ENCODE measurements at places on chromosomes 7 and 10.

GRCh38 chr7:135918134-135918533 is 59.0 kb downstream of the MTPN start:
- no peak for DNase-seq

DNA sequence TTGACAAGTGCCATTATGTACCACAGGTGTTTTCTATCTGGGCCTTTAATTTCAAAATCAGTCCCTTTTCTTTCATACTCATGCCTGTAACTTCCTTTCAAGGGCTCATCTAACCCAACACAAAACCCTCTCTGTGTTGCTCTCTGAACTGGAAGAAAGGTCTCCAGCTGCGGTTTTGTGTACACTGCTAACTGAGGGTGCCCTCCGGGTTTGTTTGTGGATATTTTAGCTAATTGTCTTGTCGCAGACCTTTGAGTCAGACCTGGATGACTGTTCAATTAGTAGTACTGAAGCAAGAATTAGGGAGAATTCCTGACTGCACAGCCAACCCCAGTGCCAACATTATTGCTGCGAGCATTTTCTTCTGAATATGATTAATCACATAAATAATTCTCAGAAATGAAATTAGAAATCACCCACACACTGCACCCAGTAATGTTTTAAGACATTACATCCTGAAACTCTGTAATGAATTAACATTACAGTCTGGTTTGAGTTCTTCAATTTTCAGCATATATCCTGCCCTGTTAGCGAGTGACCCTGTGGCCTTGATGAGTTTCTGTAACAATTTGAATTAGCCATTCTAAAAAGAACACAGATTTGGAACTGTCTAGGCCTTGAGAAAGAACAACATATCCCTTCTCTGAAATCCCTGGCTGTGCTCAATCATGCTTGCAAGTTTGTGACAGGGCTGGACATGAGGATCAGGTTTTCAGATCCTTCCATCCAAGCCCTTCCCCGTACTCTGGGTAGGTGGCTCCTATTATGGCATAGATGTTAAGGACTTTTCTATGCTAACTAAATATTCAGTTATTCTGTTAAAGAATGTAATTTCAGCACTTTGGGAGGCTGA is 460.1 kb downstream of the PLXDC2 start:
- peak; percentile 47 for DNase-seq

GRCh38 chr10:101826852-101827434 is 8.7 kb upstream of the OGA start:
- no peak for DNase-seq

DNA sequence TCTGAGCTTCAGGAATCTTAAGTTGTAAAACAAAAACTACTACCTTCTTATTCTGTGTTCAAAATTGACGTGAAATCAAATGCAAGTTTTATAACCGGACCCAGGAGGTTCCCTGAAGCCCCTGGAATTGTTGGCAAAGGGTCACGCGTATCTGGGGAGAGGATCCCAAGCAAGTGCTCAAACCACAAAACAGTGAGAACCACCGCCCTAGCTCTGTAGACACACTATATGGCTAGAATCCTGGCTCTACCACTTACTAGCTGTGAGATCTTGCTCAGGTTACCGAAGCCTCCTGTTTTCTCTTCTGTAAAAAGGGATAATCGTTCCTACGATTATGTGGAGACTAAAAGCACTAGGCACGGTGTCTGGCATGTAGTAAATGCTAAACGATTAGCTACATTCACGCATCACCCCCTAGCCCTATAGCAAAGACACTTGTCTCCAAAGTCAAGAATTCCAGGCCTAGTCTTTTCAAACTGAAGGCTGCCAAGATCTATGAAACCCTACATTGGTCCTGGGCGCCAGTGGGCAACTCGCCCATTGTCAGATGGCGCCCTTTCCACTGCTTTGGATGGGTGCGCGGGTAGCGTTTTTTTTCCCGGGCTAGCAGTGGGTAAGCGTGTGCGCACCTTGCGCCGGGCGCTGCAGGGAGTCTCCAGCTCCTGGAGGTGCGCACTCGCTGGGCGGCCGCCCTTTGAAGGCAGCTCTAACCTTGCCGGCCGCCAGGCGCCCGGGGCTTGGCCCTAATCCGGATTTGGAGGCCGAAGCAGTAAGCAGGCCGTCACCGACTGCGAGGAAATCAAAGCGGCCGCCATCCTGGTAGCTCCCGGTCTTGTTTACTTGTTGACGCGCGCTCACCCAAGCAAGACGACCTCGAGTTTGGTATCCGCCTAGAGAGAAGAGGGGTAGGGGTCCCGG is 11.6 kb upstream of the NKX2-3 start:
- no peak for DNase-seq

GRCh38 chr10:24351961-24352360 is 143.0 kb downstream of the KIAA1217 start:
- no peak for DNase-seq

- no peak for DNase-seq
These were observed 127.8 kb downstream of the SH3PXD2A start for GRCh38 chr10:103727546-103727963.

DNA sequence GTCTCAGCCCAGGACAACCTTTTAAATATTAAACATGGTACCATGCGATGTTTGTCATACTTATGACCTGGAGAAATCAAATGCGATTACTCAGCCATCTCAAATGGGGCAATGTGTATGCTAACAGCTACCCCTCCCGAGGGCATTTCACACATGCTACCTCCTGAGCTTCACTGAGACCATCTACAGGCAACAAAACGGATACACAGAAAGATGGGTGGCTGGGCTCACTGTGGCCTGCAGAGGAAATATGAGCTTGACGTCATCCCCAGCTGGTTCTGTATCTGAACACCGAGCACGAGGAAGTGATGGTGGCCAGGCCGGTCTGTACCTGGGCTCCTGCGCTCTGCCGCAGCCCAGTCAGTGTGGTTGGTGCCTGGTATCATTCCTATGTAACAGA is 374.3 kb downstream of the RPS24 start:
- no peak for DNase-seq

GRCh38 chr7:99392659-99393354 is 15.6 kb downstream of the PDAP1 start:
- peak; percentile 75 for DNase-seq

- no peak for DNase-seq
These were observed 92.0 kb downstream of the GPR85 start for GRCh38 chr7:112994656-112995055.

GRCh38 chr7:154342971-154343633 is 290.9 kb downstream of the DPP6 start:
- no peak for DNase-seq

- DNase-seq, result no peak
These were observed 1.0 kb upstream of the NRP1 start for GRCh38 chr10:33335551-33335800.

DNA sequence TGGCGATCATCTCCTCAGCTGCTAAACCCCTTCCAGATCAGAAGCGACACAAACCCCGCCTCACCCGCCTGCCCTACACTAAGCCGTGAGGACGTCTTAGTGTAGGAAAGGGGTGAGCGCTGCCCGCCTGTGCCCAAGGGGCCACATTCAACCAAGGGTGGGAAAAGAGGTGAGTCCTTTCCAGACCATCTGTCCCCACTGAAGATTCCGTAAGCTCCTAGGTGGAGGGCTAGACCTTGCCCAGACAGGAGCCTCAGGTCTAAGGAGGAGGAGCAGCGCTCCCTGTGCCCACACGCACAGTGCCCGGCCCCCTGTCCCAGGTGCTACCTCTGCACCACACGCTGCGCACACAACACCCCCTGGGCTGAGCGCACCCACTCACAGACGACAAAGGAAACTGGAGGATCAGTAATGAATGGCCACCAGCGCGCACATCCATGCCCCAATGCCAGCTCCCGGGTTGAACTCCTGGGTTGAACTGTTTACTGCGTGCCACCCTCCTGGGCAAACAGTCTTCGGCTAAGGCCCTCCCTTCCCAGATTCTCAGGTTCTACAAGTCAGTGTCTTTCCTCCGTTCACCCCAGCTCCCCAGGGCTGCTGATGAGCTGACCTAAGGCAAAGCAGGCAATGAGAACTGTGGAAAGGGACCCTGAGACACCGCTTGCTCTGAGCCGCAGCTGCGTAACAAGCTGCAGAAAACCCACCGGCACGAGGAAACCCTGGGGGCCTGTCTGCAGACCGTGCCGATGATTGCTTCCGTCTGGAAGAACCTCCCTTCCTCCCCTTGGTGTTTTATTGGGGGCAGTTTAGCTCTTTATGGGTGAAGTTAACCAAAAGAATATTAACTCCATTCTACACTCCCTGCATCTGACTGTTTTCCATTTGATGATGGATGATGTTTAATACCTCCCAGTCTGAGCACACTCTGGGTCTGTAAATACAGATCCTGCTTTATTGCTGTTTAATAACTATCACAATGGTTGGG is 185.9 kb downstream of the MAD1L1 start:
- DNase-seq, result no peak

- DNase-seq, result no peak
These were observed 10.9 kb downstream of the AQP1 start for GRCh38 chr7:30922596-30922995.

- no peak for DNase-seq
These were observed 185.2 kb upstream of the ITGB1 start for GRCh38 chr10:33143160-33143728.

GRCh38 chr10:73940634-73941221 is 29.8 kb downstream of the PLAU start:
- peak; percentile 4 for DNase-seq

DNA sequence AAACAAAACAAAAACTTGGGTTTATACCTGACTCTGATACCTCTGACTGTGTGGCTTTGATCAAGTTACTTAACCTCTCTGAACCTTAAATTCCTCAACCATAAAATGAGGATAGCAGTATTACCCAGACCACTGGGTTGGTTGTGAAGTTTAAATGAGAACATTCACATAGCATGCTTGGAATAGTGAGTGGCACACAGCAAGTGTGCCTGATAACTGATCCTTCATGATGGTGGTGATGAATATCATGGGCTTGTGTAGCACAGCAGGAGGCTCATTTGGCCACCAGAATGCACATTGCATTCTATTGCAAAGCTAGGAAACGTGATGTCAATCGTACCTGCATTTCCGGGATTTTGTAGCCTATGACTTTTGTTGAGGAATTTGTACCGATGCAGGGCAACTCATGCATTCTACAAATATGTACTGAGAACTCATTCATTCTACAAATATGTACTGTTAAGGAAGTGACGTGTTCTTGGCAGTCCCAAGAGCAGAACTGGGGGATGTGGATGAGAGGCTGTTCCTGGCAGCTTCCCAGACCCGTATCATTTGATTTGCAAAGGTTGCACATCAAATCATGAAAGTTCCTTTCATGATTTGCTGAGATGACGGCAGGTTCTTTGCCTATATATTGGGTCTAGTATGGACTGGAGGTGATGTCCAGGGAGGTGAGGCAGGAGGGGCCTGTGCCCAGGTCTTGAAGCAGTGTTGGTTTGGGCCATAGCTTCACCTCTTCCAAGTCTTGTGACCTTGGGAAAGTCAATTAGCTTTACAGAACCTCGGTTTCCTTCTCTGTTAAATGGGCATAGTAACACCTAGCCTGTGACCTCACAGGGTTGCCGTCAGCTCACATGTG is 94.6 kb upstream of the SMNDC1 start:
- DNase-seq, result no peak

DNA sequence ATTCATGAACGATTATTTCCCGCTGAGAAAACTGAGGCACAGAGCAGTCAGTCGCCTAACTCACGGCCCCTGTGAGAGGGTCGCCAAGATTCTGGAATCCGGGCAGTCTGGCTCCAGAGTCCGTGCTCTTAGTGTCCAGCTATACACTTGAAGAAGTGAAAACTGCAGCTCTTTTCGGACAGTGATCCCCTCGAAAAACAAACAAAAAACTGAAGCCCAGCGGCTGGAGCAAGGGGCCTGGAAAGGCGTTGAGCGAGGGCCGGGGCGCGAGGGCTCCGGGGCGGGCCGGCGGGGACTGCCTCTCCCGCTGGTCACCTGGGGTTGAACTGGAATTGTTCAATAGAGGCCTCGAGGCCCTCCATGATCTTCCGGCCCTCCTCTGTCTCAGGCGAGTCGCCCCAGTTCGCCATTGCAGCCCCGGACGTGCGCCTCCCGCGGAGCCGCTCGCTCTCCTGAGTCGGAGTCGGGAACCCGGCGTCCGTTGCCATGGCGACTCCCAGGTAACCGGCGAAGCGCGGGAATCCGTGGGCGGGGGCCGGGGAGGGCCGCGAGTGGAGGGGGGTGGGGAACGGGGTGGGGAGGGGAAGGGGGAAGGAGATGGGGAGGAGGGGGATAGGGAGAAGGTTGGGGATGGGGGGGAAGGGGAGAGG is 881 bp downstream of the C10orf67 start:
- peak; percentile 72 for DNase-seq

DNA sequence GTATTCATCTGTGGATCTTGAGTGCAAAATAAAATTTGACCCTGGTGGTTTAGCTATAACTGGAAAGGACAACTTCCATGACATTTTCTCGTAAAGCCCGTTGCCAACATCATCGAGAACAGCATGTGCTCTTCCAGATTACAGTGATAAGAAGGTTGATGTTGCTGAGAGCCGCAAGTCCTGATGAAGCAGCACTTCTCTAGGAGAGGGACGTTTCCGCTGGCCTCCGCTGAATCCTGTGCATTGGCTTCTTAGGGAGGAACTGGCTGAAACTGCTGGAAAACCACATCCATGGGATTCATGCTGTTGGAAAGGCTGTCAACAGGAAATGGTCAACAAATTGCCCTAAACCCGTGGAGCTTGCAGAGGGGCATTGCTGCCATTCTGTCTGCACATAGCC is 21.4 kb upstream of the ABCB5 start:
- DNase-seq, result no peak

- DNase-seq, result peak; percentile 41
These were observed 639 bp upstream of the TFAM start for GRCh38 chr10:58384544-58384998.

DNA sequence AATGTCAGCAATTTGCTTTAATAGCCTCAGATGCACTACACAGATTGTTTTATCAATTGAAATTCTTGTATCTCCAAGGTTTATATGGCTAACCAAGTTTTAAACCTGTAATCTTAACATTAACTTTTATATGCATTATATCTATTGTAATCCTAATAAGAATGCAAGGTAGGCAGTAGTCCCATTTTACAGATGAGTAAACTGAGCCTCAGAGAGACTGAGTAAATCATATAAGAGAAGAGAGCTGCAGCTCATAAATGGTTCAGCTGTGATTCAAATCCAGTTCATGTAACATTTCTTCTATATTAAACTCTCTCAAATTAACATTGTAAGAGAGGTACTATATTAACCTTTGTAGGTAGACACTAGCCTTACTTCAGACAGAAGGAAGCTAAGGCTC is 44.0 kb downstream of the MALSU1 start:
- DNase-seq, result no peak

DNA sequence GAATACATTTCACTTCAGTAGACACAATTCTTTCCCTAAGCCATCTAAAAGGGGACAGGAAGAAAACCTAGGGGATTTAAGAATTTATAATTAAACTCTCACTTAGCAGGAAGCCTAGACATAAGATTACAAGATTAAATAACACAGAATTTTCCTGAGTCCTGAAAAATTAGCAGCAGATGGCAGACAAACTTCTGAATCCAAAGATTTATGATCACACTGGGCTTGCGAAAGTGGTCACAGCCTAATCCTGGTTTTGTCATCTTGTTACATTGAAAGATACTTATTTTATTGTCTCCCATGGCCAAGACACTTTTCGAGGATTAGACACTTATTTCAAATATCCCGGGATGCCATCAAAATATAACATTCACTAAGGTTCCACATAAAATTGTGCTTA is 2.9 kb downstream of the ERLIN1 start:
- no peak for DNase-seq

Measured in NCI-H1436 (cell line).